Activated naive CD4-positive, alpha-beta T cell treated with anti-CD3 and anti-CD28 coated beads, Interleukin-2, amount 50 U/mL, for 72 hours (primary cell): ENCODE measurements at places on chromosomes 7 and 10.
A peak's percentile ranks its signal among the peaks of the same experiment; 100 is the strongest.

DNA sequence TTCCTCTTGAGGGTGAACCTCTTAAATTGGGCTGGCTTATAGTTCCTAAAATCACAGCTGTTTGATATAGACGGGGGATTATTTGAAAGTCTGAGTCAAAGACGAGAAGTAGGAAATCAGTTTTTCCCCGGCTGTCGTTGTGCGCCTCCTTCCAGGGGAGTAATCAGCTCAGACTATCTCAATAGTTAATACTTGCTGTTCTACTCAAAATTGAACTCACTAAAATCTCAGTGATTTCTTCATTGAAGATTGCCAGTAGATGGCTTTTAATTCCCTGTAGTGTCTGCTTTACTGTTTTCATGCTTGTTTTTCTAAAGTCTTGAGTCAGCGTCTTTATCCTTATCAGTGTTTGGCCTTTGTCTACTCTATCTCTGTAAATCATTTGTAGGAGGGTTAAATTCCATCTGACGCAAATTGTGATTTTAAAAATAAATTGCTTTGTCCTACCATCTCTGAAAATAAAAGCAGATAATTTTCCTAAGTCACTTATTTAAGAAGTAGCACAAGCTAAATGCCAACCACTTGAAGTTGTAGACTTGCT lies 47.3 kb downstream of the CNNM2 start:
- no peak for DNase-seq

DNA sequence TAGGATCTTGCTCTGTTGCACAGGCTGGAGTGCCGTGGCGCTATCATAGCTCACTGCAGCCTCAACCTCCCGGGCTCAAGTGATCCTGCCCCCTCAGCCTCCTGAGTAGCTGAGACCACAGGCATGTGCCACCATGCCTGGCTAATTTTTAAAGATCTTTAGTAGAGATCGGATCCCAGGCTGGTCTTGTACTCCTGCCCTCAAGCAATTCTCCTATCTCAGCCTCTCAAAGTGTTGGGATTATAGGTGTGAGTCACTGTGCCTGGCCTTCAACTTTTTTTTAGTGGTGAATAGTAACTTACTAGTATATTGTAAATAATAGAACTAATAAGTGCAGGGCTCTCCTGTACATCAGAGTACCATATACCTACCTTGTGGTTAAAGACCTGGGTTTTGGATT lies 52.1 kb upstream of the LMTK2 start:
- no peak for DNase-seq

- DNase-seq, result no peak
Measured at GRCh38 chr7:158443014-158443687, 144.5 kb downstream of the PTPRN2 start.

DNA sequence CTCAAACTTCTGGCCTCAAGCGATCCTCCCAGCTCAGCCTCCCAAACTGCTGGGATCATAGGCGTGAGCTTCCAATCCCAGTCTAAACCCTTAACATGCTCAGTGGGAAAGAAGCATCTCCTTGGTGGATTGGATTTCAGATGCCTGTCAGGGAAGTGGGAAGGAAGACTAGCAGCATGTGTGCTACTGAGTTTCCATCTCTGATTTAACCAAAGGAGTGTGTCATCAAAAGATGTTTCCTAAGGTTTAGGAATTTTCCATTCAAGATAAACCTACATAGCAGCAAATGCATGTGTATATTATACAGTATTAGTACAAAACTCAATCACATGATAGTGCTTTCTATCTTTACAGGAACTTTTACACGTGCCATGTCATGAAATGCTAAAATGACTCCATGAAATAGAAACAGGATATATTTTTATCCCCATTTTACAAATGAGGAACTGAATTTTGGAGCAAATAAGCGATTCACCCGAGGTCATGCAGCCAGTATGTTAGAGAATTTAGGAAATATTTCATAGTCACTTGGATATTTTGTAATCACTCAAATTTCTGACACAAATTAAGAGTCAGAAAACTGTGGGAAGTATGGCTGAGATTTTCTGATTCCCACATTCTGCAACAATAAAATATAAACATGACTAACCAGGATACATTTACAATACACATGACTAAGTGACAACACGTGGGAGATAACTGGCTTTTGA lies 11.4 kb upstream of the TMEM26 start:
- no peak for DNase-seq

GRCh38 chr10:106271237-106271636 lies 893.3 kb downstream of the SORCS1 start:
- DNase-seq, result no peak

- no peak for DNase-seq
Measured at GRCh38 chr7:139339025-139339424, 2.1 kb upstream of the FMC1 start.

GRCh38 chr7:139915864-139916716 lies 87.0 kb downstream of the TBXAS1 start:
- peak; percentile 91 for DNase-seq

DNA sequence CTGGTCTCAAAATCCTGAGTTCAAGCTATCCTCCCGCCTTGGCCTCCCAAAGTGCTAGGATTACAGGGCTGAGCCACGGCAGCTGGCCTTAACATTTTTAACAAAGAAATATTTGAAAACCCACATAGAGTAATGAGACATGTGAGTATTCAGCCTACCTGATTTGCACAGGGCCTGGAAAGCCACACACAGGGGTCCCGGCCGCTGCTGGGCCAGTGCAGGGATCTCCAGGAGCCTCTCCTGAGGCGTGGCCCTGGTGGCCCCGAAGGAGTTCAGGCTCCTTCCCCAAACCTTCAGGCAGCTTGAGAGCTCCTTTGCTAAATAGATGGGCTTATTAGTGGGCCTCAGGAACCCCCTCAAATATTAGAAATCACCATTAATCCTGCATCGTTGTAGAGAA lies 18.7 kb downstream of the CNPY1 start:
- no peak for DNase-seq
